NCI-H510A (cell line): ENCODE measurements at places on chromosomes 11 and 22.

- DNase-seq = no peak
Observed at GRCh38 chr11:116918925-116919655, 81.7 kb upstream of the APOA1 start.

- no peak for DNase-seq
Observed at GRCh38 chr11:72026090-72026489, 27.4 kb downstream of the IL18BP start.

DNA sequence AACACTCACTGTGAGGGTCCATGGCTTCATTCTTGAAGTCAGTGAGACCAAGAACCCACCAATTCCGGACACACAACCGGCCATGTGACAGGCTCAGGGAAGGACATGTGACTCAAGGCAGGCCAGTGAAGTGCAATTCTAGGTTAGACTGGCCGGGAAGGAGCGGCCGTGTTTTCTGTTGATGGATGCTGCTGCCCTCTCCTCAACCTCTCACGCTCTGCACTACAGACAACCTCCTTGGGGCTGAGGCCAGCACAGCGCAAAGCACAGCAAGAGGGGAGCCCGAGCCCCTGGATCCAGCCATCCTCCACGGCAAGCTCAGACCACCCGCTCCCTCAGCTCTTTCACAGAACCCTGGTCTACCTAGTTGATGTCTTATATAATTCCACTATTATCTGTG, 2.8 kb downstream of the NUDT8 start:
- DNase-seq = no peak

DNA sequence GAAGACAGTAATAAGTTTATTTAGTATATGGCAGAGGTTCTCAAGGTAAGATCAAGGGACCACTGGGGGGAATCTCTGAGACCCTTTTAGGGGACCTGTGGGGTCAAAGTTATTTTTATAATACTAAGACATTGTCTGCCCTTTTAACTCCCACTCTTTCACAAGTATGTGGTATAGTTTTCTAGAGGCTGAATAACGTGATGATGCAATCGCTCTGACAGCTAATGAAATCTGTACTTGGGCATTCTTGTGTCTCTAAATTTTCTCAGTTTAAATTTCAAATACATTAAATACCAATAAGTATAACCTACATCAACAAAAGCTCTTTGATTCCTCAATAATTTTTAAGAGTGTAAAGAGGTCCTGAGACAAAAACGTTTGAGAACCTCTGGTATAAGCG, 147.9 kb downstream of the ATG16L2 start:
- DNase-seq = no peak

DNA sequence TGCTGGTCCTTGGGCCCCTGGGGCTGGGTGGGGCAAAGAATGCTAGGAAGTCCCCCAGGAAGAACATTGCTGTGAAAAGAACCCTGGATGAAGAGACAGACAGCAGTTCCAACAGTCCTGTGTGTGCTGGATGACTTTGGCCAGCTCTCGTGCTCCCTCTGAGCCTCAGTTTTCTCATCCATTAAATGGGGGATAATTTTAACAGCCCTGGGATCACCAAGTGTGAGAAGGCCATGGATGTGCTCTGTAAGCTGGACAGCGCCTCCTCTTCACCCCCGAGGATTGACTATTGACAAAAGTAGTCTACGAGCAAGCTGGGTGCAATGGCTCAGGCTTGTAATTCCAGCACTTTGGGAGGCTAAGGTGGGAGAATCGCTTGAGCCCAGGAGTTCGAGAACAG, 2.5 kb downstream of the LARGE2 start:
- DNase-seq = no peak

DNA sequence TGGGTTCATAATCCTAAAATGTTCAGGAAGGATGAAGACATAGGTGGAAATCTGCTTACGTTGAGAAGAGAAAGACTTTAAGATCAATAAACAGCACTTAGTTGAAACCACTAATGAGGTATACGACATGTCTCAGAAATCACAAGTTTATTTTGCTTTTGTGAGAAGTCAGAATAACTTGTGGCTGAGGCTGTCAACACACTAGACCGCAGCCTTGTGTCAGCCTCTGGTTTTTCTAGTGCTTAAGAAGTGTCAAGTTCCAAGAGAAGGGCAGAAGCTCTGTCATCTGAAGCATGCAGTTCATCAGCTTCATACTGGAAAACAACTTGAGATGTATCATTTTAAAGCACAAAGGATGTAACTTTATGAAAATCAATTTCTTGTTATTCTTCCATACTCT, 420.9 kb downstream of the METTL15 start:
- DNase-seq = no peak

- DNase-seq = no peak
Observed at GRCh38 chr11:46387919-46388618, 3.5 kb downstream of the CHRM4 start.

DNA sequence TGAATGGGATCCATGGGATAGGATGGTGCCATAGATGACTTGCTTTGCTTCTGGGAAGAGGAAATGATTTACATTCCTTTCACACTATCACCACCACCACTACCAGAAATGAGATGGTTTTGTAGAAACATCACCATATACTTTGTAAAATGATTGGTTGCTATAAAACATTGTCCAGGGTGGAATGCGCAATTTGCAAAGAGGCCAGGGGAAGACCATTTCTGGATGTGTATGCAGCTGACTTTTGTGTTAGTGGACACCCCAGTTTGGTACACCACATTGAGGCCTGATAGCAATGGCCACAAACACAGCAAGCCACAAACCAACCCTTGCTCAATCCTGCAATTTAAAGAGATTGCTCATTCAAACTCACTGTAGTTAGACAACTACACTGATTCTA, 56.7 kb upstream of the RCN1 start:
- DNase-seq = no peak

- no peak for DNase-seq
Observed at GRCh38 chr11:61303725-61304124, 8.6 kb upstream of the VWCE start.

DNA sequence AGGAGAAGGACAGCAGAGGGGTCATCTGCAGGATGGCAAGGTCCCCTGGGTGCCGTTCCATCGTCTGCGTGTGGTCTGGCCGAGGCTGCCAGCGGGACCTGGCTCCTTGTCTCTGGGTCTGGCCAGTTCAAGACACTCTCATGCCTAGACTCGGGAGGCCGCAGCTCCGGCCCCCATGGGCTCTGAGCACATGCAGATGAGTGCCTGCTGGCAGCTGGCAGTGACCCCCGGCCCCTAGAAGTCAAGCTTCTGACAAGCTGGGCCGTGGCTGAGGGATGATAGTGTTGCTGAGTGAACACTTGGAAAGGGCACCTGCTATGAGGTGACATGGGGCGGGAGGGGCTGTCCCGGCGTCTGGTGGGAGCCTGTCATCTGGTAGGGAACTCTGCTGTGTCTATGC, 1180.6 kb downstream of the BRD1 start:
- DNase-seq = no peak

DNA sequence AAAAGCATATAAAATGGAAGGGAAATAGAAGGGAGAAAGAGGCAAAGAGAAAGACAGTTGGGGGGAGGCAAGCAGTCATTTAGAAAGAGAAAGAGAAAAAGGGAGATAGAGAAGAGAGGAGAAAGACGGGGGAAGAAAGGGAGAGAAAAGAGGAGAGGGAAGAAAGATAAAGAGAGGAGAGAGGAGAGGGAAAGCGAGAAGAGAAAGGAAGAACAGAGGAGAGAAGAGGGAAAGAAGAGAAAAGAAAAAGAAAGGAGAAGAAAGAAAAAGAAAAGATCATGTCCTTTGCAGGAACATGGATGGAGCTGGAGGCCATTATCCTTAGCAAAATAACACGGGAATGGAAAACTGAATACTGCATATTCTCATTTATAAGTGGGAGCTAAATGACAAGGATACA, 247.7 kb downstream of the MIAT start:
- no peak for DNase-seq

- no peak for DNase-seq
Observed at GRCh38 chr11:128909438-128910125, 18.4 kb downstream of the KCNJ5 start.

GRCh38 chr11:128205796-128206195, 381.6 kb downstream of the ETS1 start:
- DNase-seq = no peak

DNA sequence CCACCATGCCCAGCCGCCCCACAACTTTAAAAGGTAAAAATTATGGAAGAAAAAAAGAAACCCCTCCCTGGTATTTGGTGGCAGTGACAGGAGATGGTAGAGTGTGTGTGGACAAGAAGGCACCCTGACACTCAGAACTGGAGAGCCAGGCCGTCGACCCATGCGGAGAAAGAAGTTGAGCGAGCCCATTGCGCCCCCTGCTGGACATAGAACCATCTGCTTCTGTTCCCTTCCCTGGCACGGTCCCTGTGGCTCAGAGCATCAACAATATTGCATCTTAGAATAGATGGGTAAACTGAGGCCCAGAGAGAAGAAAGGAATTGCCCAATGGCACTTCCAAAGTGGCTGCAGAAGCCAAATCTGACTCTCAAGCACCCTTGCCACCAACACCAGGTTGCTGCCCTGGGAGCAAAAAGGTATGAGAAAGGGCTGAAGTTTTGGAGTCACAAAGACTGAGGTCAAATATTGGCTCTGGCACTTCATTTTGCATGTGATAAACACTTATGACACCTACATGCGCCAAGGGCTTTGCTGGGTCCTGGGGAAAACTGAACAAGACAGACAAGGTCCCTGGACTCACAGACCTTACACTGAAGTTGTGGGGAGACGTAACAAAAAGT, 8.6 kb downstream of the MRPL11 start:
- peak; percentile 44 for DNase-seq

GRCh38 chr11:115126515-115127208, 377.6 kb downstream of the CADM1 start:
- DNase-seq = no peak

DNA sequence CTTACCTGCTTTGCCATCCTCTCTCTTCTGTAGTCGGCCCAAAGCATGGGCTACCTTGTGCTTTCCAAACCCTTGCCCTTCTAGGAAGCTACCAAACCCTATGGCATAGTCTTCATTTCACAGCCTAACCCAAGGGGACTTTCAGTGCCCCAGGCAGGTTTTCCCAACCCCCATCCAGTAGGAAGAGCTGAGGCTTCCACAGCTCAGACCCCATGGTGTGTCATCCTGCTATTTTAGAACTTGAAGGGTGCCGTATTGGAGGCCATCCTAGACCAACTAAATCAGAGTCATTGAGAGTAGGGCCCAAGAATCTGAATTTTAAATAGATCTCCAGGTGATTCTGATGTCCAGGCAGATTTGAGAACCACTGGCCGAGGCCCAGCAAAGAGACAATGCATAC, 31.9 kb upstream of the TUB start:
- DNase-seq = no peak

DNA sequence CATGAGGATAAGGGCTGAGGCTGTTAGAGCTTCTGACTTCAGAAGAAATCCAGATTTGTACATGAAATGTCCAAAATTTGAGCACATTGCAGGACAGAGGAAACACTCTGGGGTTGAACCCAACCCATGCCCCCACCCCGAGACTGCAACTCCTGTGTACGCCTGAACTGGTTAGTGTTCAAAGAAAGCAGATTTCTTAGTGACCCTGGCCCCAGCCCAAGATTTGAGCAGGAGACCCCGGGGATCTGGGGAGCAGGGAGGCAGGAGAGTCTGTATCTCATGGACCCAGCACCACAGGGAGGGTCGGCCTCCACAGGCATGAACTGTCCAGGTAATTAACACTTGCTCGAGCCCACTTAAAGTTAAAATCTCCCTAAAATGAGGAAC, 69.3 kb upstream of the WNT7B start:
- DNase-seq = no peak

DNA sequence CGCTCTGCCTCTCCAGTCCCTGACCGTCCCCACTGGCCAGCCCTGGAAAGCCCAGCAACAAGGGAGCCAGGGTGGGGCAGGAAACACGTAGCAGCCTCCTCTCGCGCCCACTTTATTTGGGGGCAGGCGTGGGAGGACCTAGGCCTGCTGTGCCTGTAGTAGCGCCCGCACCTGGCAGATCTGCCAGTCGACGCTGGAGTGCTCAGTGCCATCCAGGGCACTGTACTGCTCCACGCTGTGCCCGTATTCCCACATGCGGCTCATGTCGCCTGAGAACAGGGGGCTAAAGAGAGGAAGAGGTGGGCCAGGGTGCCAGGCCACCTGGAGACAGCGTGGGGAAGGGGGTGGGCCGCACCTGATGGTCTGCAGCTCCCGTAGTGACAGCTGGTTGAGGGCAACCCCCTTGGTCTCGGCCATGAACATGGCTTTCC, 17.0 kb upstream of the DRICH1 start:
- no peak for DNase-seq

DNA sequence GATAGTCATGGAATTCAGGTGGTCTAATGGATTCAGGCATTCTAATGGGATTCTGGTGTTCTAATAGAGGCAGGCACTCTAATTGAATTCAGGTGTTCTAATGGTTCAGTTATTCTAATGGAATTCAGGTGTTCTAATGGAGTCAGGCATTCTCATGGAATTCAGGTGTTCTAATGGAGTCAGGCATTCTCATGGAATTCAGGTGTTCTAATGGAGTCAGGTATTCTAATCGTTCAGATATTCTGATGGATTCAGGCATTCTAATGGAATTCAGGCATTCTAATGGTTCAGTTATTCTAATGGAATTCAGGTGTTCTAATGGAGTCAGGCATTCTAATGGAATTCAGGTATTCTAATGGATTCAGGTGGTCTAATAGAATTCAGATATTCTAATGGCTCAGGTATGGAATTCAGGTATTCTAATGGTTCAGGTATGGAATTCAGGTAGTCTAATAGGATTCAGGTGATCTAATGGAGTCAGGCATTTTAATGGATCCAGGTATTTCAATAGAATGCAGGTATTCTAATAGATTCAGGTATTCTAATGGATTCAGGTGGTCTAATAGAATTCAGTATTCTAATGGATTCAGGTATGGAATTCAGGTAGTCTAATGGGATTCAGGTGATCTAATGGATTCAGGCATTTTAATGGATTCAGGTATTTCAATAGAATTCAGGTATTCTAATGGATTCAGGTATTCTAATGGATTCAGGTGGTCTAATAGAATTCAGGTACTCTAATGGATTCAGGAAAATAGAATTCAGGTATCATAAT, 22.0 kb upstream of the PHF21B start:
- no peak for DNase-seq

GRCh38 chr11:5258543-5259262, 4.1 kb upstream of the HBG2 start:
- no peak for DNase-seq

DNA sequence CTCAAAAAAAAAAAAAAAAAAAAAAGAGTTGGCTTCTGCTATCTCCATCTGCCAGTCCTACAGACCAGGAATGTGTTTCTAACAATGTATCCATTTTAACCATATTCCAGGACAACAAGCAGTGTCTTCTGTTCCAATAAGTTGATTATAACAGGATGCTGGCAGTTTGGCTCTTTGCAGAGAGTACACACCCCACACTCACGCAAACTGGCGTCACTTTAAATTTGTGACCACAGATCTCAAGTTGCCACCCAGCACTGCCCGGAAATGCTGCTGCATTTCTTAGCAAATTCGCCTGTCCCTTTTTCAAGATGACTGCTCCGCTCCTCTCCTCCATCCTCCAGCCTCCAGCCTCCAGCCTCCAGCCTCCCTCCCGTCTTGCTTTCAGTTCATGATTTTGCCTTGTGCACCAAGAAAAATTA, 44.3 kb downstream of the SCGB1A1 start:
- DNase-seq = no peak

- DNase-seq = no peak
Observed at GRCh38 chr11:100687054-100687629, at the start of gene ARHGAP42. TSS of gene ARHGAP42 (plus strand) at chr11:100687288. CDS start at chr11:100687679, 391 bp downstream.
